ENCODE measurements at places on chromosomes 1 and 21.
A peak's percentile ranks its signal among the peaks of the same experiment; 100 is the strongest.

- no peak for DNase-seq
Observed at GRCh38 chr21:22174746-22175145, 1176.5 kb downstream of the NCAM2 start.

DNA sequence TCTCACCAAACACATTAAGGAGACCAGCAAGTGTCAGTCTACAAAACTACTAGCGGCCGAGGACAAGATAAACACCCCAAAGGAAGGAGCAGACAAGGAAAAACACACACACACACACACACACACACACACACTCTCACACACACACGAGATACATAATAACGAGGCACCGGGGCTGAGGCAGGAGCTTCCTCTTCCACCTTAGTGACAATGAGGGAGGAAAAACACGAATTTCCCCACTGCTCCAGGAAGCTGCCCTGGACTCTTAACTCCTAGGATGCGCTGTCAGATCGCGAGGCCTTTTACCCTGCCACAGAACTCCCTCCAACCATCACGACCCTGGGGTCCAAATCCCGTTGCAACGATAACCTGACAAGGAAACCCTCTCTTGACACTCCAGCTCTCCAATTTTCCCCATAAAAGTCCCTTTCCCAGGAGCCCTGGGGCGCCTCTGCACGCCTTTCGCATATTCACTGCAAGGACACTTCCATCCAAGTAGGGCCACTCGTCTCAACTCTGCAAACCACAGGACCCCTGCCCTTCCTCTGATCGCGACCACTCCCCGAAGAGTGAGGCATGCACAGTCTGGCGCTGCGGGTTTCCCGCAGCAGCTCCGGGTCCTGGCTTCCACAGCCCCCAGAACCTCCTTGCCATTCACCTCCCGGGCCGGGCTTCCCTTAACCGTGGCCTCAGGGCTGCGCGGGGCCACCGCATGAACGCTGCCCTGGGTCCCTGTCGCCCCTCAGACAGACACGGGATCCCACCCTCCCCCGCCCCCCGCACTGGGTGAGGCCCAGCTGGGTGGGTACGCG, 581 bp downstream of the ETV3 start:
- peak; percentile 52 for DNase-seq

DNA sequence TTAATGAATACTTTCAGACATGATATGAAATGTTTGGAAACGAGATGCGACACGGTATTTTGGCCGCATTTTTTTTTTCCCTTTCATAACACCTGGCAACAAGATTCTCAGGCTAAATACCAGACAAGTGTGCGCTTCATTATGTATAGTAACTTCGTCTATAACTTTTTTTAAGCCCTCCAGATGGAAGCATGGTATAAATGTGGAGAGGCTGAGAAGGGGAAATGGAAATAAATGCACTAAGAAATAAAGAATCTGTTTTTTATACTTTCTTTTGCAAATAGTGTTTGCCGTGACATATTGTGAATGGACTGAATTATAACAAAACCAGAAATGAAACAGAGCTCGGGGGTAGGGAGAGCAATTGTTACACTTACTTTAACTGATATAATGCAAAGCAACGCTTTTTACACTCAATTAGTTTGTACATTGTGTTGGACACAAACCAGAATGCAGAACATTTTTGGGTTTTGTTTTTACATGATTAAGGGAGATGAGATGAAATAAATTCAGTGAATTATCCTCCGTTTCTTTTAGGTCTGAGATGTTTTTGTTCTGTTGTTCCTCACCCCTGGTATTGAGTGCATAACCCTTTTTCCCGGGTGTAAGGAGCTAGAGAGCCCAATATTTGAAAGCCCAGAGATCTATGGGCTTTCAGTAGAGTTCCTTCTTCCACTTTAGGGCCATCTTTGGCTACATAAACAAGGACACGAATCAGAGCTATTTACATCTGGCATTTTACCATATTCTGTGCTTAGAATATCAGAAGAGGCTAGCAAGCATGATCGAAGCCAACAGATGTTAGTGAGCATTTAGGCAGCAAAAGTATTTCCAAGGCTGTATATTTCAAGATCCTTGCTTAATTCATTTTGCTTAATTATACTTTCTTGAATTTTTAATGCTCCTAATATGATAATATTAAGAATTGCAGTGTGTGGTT, 478.0 kb downstream of the CAMTA1 start:
- peak; percentile 52 for DNase-seq

DNA sequence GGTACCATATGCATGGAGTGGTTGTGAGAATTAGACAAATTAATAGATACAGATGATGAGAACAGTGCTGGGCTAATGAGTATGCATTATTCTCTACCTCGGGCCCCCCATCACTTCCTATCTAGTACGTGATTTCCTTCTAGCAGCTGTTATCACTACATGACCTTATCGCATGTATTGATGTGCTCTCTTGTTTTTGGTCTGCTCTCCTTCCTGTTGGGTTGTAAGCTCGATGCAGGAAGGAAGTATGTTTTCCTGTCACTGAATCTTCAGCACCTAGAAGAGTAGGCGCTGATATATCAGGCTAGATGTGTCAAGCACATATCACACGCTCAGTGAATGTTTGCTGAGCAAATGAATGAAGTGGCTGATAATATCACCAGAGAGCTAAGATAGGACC, 43.9 kb upstream of the IFNAR2 start:
- DNase-seq = no peak

- DNase-seq = no peak
Observed at GRCh38 chr1:221105578-221105977, 226.3 kb downstream of the HLX start.

DNA sequence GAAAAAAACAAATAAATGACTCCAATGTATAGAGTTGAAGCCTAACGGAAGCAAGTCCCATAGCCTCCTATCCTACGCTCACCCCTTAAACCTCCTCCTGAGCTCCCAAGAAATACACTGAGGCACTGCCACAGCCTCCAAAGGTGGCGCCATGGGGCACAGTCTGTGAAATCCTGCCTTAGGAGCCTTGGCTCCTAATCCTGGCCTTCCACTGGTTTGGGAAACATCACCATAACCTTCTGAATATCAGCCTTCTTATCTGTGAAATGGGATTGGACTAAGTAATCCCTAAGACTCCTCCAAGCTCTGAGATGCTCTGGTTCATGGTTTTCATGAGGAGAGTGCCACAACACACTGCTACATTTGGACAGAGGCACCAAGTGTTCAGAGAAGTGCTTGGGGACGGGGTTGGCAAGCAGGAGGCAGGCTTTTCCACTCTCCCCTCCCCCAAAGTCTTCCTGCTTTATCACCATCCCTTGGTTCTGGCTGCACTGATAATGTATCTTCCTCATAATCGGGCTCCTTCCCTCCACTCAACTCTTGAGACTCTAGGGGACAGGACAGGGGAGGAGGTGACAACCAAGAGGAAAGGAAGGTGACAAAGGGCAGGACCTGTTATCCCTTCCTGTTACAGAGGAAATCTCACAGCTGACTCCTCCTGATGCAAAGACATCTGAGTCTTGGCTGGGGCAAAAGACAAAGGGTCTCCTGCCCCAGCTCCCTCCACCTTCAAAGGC, 2.7 kb downstream of the SLAMF7 start:
- no peak for DNase-seq

DNA sequence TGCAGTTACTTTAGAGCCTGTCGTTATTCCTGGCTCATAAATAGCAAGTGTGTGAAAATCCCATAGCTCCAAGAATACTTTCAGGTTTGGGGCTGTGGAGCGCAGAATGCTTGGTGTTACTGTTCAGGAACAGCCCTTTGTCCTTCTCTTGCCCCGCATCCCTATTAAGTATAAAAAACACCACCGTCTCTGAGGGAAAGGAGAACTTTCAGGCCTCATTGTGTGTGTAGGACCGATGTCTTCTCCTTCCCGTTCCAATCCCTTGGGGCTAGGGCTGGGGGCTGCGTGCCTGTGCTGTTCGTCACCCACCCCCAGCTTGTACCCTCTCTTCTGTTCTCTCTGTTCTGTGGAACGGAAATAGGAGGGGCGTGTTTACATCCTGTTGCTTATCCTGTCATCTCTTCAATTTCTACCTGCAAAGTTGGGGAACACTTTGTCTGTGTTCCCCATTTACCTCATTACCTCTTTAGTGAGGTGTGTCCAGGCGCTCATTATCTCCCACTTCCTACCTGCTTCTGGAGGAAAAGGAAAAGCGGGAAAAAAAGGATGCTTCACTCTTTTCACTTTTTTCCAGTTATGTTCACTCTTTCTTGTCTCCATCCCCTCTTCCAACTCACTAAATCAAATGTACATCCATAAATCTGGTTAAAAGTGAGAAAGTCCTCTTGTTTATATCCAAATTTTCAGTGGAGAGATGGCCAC, 788 bp upstream of the TXNIP start:
- peak; percentile 70 for DNase-seq

DNA sequence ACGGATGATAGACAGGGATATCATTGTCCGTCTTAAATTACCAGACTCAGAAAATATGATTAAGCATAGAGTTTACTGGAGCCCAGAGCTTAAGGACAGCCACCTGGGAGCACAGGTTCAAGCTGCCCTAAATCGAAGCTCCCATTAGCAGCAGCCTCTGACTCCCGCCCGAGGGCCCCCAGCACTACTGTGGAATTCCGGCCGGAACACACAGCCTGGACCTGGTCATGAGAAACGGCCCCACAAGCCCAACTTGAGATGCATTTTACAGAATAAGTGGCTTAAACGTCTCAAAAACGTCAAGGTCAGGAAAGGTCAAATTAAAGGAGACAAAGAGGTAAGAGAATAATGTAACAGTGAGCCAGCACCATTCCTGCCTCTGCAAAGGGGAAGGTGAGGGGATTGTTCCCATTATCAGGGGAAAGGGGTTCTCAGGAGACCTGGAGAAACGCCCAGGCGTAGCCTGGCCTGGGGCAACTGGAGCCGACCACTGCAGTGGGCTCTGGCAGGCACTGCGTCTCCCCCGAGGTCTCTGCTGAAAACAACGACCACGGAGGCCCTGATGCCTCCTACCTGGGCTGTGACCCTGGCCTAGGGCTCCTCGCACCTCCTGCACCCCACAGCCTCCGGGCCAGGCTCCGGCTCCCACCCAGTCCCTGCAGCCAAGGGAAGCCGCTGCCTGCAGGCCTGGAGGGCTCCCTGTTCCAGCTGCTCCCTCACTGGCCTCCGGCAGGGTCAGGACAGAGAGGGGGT, 11.5 kb upstream of the COL6A1 start:
- DNase-seq = no peak

GRCh38 chr1:29579821-29580425, 343.6 kb downstream of the PTPRU start:
- DNase-seq = peak; percentile 8

DNA sequence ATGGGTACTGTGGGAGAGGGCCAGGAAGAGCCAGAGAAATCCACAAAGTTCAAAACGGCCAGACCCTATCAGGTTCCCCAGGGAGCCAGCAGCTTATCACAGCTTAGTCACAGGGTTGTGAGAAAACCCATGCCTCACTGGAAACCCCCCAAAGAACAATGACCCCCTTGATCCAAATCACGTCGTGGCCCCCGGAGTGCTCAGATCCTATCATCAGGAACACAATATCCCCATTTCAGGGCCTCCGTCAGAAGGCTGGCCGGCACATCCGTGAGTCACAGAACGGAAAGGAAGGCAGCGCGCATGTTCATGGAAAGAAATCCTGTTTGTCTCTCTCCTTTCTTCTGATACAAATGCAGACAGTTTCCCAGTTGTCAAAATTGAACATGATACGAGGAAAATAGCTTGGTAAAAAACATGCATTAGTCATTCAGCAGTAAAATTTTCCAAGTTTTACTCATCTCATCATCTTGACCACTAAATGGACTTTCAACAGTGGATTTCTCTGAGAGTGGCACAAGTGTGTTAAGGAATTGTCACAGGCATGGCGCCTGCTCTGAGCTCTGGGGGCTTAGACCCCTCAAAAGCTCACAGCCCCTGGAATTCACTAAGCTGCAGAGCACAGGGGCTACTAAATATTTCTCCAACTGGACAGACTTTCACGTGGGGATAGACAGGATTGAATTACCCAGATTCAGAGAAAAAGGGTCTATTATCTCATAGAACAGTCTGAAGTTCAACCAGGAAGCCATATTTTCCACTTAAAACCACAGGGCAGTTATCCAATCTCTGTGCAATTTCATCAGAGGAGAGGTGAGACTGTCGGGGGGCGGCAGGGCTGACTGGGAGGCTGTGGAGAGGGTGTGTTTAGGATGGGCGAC, 124.8 kb downstream of the RIPK4 start:
- DNase-seq = no peak

Data from NCI-H69 (cell line).